ENCODE measurements at places on chromosomes 7 and 10. TPM values are rescaled to one million over a fixed set of nuclear protein-coding genes. Genes with fewer than 3 reads are reported as not detected.
A peak's percentile ranks its signal among the peaks of the same experiment; 100 is the strongest.

DNA sequence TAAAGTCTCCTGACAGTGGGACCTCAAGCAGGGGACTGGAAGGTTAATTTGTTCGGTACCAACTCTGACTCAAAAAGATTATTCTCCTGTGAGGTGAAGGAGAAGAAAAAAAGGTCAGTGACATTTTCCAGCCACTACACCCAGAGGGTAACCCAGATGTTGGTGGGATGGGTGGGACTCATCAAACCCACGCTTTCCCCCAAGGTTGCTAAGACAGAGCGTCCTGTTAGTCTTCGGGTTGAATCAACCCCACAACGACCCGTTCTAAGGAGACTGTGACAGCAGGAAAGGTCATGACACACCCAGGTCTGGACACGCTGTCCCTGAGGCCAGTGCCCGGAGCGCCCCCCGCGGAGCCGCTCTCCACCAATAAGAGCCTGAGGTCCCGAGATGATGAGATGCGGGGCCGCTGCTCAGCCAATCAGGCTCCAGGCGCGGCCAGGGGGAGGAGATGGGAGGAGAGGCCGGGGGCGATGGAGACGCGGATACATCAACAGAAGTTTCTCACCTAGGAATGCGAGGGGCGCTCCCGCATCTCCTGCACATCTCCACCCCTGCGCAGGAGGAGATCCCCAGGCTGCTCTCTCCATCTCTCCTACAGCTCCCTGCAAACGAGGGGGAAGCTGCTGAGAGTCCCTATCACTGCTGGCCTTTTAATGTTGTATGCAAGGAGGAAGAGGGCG is at the start of gene WNT16:
TSS of gene WNT16 (plus strand) at position 493 of the 683 bp plus-strand sequence. CDS start 293 bp downstream, outside the sequence.
- DNase-seq, result peak; percentile 52

- no peak for DNase-seq
These were observed 125.4 kb downstream of the PFKFB3 start for GRCh38 chr10:6327961-6328698.

GRCh38 chr7:91520645-91521044 is 256.4 kb downstream of the FZD1 start:
- no peak for DNase-seq

DNA sequence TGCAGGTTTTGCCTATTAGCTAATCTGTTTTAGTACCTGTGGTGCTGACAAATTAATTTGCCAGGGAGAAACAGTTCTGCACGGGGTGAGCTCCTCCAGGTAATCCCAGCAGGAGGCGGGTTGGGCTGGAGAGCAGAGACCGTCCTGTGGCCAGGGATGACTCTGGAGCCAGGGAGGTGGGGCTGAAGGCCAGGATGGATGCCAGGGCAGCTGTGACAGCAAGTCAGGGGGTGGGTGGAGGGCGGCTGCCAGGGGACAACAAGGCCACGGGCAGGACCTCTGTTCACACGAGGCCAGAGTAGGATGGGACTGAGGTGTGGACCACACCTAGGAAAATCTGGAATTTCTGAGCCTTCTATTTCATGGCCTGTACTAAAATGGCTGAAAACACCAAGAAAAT is 48.9 kb downstream of the C10orf143 start:
- DNase-seq, result no peak

Gene SLF2
- total RNA-seq, result 66.7 TPM

Gene OGDHL
- total RNA-seq, result not detected

Gene MKI67
- total RNA-seq, result 0.58 TPM
